ENCODE measurements at places on chromosomes 1 and 21.

GRCh38 chr1:194717334-194717733, 1530.9 kb upstream of the B3GALT2 start:
- no peak for DNase-seq

DNA sequence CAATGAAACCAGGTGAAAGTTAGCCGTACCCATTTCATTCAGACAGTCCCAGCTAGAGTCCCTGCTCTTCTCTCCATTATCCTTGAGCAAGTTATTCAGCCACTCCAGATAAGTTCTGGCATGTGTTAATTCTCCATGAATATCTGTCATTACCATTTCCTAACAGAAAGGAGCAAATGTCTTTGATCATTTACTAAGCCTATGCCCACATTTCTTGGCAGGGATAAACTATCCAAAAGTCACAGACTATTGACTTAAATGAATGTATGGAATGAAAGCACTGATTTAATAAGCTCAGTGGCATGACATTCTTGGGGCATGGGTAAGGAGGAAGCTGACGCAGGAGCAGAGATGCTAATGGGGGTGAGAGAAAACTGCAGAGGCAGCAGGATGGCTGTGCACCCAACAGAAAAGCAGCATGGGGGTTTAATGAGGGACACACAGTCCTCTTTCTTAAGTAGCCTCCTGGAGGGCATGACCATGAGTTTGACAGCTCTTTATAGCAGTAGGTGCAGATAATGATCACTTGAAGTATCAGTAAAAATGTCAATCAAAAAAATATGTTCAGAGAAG, 17.6 kb upstream of the DHCR24 start:
- DNase-seq, result peak; percentile 96

DNA sequence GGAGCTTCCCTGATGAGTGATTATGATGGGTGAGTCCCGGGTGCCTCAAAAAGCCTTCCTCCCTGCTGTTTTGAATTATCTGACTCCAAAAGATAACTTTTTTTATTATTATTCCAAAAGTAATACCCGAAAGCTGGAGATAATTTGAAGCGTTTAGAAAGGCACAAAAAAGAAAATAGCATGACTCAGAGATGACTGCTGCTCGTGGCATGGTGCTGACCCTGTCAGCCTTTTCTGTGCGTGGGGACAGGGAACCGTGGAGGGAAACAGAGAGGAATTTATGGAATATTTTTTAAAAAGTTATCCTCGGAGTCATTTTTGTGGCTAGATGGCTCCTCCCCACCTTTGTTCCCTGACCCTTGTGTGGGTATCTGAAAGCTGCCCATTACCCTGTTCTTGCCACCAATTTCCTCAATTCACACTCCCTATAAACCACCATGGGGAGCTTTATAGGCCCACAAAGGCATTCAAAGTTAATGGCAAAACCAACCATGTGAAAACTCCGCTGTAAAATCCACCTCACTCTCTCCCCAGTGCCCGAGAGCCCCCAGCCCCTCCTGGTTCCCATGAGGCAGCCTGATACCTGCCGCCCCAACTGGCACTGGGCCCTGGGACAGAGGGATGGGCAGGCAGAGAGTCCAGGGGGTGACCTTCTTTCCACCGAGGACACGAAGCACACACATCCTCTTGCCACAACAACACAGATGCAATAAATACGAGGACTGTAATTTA, 37.5 kb downstream of the IGSF21 start:
- DNase-seq, result peak; percentile 12

DNA sequence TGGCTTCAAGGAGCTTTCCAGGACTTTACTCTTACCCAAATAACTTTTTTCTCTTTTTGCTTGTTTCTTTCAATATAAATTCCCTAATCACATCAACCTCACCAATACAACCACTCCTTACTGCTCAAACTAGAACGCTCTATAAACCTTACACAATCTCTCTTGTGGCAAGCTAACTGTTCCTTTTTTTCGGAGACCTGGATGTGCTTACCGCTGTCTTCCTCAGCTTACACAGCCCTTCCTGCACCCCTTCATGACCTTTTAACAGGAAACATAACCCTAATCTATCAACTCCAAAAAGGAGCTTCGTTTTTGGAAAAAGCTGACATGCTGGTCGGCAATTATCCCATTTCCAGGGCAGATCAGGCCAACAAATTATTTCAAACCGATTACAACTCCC, 24.1 kb upstream of the SLC2A5 start:
- DNase-seq, result no peak

DNA sequence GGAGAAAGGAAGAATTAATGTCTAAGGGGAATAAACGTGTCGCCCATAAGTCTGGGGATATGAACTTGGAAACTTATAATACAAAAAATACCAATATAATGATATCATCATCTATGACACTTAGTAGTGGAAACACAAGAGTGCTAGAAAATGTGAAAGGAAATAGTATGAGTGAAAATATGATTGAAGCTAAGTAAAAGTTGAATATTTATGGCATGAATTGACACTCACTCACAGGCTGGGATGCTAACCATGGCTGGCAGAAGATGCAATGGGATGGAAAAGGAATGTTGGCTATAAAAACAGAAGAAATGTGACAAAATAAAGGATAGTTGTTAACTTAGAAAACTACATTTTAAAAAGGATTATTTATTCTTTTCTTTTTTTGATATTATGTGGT, 120.1 kb downstream of the XPR1 start:
- peak; percentile 53 for DNase-seq

GRCh38 chr1:32208469-32208868, 420 bp upstream of the DCDC2B start:
- no peak for DNase-seq
